ENCODE measurements at places on chromosomes 1 and 21.

DNA sequence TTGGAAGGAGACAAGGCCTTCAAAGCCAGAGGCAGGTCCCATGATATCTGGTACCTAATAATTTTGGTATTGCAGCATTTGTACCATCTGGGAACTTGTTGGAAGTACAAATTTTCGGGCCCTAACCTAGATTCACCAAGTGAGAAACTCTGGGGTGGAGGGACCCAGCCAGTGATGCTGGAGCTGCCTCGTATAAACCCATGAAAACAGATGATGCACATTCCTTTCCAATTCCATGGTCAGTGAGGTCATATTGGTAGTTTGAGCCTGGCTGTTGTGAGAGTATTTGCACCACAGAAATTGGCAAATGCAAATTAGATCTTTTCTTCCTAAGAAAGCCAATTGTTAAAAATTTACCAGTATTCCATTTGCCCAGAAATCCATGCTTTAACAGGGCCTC lies 269.6 kb upstream of the PLXNA2 start:
- DNase-seq = no peak

- no peak for DNase-seq
Measured at GRCh38 chr1:231508941-231509340, 19.5 kb upstream of the TSNAX start.

DNA sequence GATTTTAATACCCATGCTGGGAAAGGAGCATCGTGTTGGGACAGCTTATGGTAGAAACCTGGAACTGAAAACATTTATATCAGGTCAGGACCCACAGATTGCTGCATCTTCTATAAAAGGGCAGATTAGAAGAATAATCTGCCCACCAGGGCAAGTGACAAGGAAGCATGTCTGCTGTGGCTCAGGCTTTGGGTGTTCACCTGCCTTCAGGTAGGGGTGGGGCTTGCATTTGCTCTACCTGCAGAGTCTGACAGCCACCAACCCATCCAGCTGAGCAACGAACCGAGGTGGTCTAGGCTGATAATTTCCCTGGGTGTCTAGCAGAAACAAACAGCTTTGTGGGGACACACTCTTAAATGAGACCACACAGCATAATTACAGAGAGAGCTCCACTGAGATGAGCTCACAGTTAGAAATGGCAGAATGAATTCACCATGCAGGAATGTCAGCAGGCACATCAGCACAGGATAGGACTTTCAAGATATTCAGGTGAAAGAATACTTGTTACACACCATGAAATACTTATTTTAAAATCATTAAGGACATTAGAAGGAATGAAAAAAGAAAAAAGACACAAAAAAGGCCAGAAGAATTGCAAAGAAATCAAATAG lies 36.1 kb upstream of the B3GALT5 start:
- DNase-seq = no peak

- DNase-seq = no peak
Measured at GRCh38 chr1:153540394-153541361, at the start of gene S100A5. TSS of gene S100A5 (minus strand) at chr1:153540934. CDS start at chr1:153540191, 743 bp downstream.

GRCh38 chr1:66254785-66255184 lies 279.2 kb upstream of the SGIP1 start:
- DNase-seq = no peak

- peak; percentile 46 for DNase-seq
Measured at GRCh38 chr1:200139661-200140250, 112.2 kb downstream of the NR5A2 start.
